Kidney (tissue), 22 donors: ENCODE measurements at places on chromosomes 16 and 17. TPM values are rescaled to one million over a fixed set of nuclear protein-coding genes. Genes with fewer than 3 reads are reported as not detected.
A peak's percentile ranks its signal among the peaks of the same experiment; 100 is the strongest.

GRCh38 chr16:17578981-17579874 is 108.5 kb upstream of the XYLT1 start:
- DNase-seq, result peak; percentile 80
- no peaks in the 10 kb centered on the region for H3K4me1 ChIP-seq
- no peak overlapping the region for H3K4me3 ChIP-seq
- H3K27ac ChIP-seq, result no peak overlapping the region
- no peaks in the 10 kb centered on the region for H3K36me3 ChIP-seq

DNA sequence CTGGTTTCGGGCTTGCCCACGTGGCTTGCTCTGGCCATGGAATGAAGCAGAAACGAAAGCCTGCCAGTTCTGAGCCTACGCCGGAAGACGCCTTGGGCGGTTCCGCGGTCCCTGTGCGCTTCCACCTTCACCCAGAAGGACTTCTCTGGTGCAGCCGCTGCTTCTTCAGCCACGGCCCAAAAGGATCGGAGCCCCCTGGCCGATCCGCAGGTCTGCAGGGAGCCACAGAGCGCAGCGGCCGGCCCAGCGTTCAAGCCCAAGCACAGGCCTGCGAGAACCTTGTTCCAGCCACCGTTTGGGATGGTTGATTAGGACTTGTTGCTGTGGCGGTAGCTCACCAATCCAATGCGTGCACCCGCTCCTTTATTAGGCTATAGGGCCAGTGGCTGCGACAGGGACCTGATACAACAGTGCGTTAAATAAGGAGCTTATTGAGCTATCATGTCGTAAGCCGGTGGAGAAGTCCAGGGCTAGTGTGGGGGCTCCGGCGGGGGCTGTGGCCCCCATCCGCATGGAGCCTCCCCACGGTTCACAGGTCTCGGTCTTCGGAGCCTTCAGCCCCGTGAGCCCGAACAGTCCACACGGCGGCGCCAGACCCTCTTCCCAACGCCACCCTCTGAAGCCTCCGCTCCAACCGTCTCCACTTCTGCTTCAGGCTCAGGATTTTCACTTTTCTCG is 10.2 kb upstream of the MPP2 start:
- H3K36me3 ChIP-seq, result no peaks in the 10 kb centered on the region
- peak overlapping the region; percentile 35 for H3K4me3 ChIP-seq
- DNase-seq, result no peak
- H3K4me1 ChIP-seq, result no peaks in the 10 kb centered on the region
- H3K27ac ChIP-seq, result no peak overlapping the region
- no peaks in the 10 kb centered on the region for H3K27me3 ChIP-seq

PRDM7 gene
- total RNA-seq, result not detected

DNA sequence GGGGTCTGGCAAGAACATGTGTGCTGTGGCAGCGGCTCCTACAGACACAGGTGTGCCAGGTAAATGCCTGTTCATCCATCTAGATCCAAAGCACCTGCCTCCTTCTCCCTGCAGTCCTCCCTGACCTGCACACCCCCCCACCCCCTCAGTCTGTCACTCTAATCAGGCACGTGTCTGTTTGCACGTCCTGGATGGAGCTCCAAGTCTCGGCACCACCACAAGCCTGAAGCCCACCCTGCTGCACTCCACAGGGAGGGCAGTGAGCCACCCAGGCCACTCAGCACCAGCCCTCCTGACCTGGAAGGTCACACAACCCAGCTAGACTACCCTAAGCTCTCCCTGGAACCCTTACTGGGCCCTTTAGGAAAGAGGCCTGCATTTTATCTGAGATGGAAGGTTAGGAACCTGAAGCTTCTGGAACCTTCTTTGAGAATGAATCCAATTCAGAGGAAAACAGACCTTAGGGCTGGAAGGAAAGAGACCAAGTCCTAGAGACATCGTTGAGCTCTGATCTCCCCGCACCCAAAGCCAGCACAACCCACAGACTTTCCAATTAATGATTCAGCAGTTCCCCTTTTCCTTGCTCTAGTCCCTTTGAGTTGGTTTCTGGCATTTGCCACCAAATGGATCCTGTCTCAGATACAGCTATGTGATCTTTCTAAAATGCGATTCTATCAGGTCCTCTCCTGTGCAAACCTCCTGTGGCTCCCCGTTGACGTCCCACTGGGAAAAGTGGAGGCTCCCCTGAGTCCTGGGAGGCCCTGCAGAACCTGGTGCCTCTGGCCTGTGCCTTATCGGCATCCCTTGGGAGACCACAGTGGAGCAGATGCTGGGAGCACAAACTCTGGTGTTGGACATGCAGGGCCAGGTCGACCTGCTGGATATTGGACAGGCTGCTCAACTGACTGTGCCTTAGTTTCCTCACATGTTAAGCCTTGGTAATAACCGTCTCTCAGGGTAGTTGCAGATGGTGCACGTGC is 67.9 kb downstream of the PRMT7 start:
- H3K27me3 ChIP-seq, result no peaks in the 10 kb centered on the region
- H3K36me3 ChIP-seq, result no peaks in the 10 kb centered on the region
- DNase-seq, result peak; percentile 42
- no peak overlapping the region for H3K4me3 ChIP-seq

- peak within 1 kb of the TSS; percentile 100 for H3K27ac ChIP-seq
- H3K36me3 ChIP-seq, result peaks cover 33% of the 10 kb centered on the region
- H3K4me3 ChIP-seq, result peak within 1 kb of the TSS; percentile 81
- peak; percentile 98 for DNase-seq
Measured at GRCh38 chr17:7219812-7220592, at the start of the genes ACADVL and DLG4. TSS of gene ACADVL (plus strand) at chr17:7219938. CDS start at chr17:7219985, 47 bp downstream. TSS of gene DLG4 (minus strand) at chr17:7219836.

GRCh38 chr16:66322174-66322573 is 44.3 kb upstream of the CDH5 start:
- H3K4me3 ChIP-seq, result no peak overlapping the region
- no peak for DNase-seq
- H3K36me3 ChIP-seq, result no peaks in the 10 kb centered on the region
- no peaks in the 10 kb centered on the region for H3K27me3 ChIP-seq
- H3K4me1 ChIP-seq, result no peaks in the 10 kb centered on the region

ZG16B gene
- 0.98 TPM for total RNA-seq

GRCh38 chr17:17058304-17058703 is 16.0 kb downstream of the MPRIP start:
- H3K36me3 ChIP-seq, result no peaks in the 10 kb centered on the region
- no peaks in the 10 kb centered on the region for H3K4me1 ChIP-seq
- no peak overlapping the region for H3K27ac ChIP-seq
- no peak overlapping the region for H3K4me3 ChIP-seq
- H3K27me3 ChIP-seq, result no peaks in the 10 kb centered on the region

- H3K4me1 ChIP-seq, result no peaks in the 10 kb centered on the region
- H3K27ac ChIP-seq, result no peak overlapping the region
- no peak for DNase-seq
- H3K4me3 ChIP-seq, result no peak overlapping the region
- H3K27me3 ChIP-seq, result no peaks in the 10 kb centered on the region
Measured at GRCh38 chr17:59730268-59730834, 22.9 kb downstream of the VMP1 start.

- H3K4me1 ChIP-seq, result no peaks in the 10 kb centered on the region
- H3K27ac ChIP-seq, result no peak overlapping the region
- no peaks in the 10 kb centered on the region for H3K27me3 ChIP-seq
- DNase-seq, result no peak
Measured at GRCh38 chr17:14409292-14409691, 108.4 kb downstream of the HS3ST3B1 start.

- no peak overlapping the region for H3K27ac ChIP-seq
- H3K27me3 ChIP-seq, result no peaks in the 10 kb centered on the region
- no peak for DNase-seq
Measured at GRCh38 chr16:9610727-9611126, 519.3 kb downstream of the HAPSTR1 start.

ADCY9 gene
- total RNA-seq, result 23.7 TPM

CNTNAP1 gene
- total RNA-seq, result 9.1 TPM
